ENCODE measurements at places on chromosomes 5 and 9. TPM values are rescaled to one million over a fixed set of nuclear protein-coding genes. Genes with fewer than 3 reads are reported as not detected.

GRIA1 gene
- polyA plus RNA-seq = 3.1 TPM

IL4 gene
- 0.37 TPM for polyA plus RNA-seq

OLFM1 gene
- 3.4 TPM for polyA plus RNA-seq

PCDHA1 gene
- 0.15 TPM for polyA plus RNA-seq

NUTM2G gene
- polyA plus RNA-seq = 1.3 TPM

TPPP gene
- polyA plus RNA-seq = 3.5 TPM

PHF24 gene
- polyA plus RNA-seq = 0.13 TPM

DNA sequence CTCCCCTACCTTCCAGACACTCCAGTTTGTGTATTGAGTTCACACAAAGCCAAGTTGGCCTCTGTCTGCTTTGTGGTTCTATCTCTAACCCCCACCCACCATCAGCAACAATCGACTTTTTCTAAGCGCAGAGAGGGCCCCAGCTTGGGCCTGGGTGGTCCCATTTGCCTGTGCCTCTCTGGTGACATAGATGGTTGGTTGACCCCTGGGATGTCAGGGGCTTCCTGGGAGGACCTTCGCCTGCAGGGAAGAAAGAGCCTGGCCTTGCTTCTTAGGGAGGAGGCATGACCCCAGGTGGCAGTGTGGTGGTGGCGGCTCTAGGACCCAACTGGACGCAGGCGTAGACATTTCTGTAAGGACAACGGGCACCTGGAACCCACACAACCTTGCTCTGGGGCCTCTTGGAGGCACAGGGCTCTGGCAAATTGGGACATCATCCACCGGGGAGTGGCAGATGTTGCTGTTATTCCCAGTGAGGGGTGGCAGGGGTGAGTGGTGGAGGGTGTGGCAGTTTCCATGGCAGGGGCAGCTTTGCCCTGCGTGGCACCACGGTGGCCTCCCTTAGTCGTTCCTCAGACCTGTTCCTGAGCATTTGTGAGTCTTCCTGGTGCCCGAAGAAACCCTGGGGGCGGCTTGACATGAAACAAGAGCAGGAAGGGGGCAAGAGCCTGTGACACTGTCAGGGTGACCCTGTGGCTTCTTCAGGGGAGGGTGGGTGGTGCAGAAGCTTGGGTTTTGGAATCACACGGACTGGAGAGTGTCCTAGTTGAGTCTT, 171.0 kb upstream of the IER5L start:
- no peak for DNase-seq

GRCh38 chr5:126988021-126988569, 42.3 kb downstream of the MARCHF3 start:
- no peak for DNase-seq

DNA sequence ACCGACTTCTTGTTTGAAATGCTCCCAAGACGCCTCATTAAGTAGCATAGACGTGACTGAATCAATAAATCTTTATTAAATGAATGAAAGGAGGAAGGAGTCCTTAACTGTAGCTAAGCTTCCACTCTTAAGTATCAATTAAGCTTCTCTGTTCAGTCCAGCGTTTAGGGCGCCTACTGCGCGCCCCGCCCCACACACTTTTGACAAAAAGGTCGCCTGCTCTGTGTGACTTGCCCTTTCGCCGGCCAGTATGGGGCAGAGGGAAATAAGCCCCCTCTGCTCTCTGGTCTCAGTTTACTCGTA, 662 bp upstream of the DOLPP1 start:
- DNase-seq = no peak

DNA sequence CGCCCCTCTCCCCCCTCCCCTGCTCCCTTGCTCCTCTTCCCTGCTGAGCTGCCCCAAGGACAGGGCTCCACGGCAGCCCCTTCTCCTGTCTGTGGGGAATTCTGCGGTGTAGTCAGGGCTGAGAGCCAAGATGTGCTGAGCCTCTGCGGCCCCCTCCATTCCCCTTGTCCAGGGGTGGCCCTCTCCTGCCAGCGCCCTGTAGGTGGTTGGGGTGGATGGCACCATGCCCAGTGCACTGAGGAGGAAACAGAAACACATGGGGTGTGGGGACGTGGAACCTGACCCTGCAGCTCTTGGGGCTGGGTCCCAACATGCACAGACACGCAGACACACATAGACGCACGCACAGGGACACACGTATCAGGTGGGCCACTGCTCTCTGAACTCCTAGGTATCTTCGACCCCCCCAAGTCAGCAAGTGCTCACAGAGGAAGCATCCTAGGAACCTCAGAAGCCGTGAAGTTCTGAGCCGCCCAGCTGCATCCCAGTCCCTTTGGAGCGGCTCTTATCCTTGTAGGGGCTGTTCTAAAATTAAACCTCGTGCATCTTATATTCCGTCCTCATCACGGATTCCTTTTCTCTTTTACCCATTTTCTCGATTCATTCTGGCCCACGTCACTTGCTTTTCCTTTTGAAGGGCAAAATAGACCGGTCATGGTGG, 64.8 kb downstream of the HMCN2 start:
- DNase-seq = no peak

All from renal pelvis (tissue), 12 donors.